Thymus (tissue), 14 donors: ENCODE measurements at places on chromosomes 7 and 10. TPM values are rescaled to one million over a fixed set of nuclear protein-coding genes. Genes with fewer than 3 reads are reported as not detected.

- no peak for DNase-seq
Measured at GRCh38 chr10:52776471-52776903, 3.9 kb upstream of the MBL2 start.

GRCh38 chr7:156534925-156535324, 105.6 kb upstream of the RNF32 start:
- no peak for DNase-seq

Gene AGR2
- total RNA-seq, result 1.7 TPM

Gene AVPI1
- 1.4 TPM for total RNA-seq

Gene CNTNAP2
- 10.3 TPM for total RNA-seq

Gene ORC5
- total RNA-seq, result 23.0 TPM
